Right hindlimb (tissue), 1 donor: ENCODE measurements at places on chromosomes 12 and 14.

DNA sequence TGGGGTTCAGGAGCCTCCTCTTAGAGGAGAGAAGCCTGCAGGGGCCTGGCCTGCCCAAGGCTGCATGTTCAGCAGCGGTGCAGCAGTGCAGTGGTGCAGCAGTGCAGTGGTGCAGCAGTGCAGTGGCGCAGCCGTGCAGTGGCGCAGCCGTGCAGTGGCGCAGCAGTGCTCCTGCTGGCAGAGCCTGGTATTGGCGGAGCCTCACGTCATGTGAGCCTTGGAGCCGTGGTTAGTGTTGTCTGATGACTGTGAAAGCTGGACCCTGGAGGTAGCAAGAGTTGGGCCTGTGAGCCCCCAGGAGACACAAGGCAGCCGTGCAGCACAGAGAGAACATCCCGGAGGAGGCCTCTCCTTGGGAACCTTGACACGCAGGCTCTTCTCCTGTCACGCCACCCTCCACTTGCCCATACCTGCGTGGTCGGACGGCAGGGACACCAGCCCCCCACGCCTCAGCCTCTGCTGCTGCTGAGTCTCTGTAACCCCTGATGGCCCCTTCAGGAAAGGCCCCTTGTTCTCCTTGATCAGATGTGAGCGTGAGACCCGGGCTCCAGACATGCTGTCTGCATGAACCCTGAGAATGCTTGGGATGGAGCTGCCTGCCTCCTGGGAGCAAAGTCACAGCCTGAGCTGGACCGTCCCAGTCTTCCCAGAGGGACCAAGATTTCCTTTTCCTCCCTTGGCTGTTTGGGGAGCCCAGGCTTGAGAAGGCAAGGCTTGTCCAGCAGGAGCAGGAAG, 193.7 kb downstream of the KIF26A start:
- DNase-seq: no peak

DNA sequence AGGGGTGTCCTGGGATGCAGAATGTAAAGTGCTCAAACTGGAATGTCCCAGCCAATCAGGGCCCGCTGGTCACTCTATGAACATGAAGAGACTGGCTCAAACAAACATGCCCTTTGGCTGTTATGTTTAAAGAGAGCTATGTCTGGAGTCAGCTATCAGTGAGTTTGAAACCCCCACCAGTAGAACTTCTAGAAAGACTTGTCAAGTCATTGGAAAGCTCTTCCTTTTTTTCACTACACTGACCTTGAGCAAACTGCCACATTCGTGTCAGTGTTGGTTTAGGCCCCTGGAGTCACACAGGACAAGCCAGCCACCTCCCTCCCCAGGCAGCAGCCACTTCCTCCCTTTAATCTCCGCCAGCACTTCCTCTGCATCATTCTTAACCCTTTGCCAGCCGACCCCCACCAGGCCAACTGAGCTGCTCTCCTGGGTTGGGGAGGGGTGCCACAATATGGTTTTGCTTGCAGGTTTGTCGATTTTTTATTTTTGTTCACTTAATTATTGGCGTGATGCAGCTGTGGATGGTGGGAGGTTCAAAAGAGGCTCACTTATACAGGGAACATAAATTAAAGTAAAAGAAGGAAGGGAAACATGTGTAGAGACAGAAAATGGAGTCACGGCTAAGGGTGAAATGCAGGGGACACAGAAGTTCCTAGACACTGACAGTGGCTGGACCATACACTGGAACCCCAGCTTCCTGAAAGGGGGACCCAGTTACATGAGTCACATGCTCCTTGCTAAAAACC, 25.3 kb downstream of the CMKLR1 start:
- peak; percentile 47 for DNase-seq

GRCh38 chr12:54569995-54570528, 18.4 kb downstream of the PPP1R1A start:
- DNase-seq: no peak

- no peak for DNase-seq
These were observed 93.1 kb upstream of the PKP2 start for GRCh38 chr12:32989705-32990104.

DNA sequence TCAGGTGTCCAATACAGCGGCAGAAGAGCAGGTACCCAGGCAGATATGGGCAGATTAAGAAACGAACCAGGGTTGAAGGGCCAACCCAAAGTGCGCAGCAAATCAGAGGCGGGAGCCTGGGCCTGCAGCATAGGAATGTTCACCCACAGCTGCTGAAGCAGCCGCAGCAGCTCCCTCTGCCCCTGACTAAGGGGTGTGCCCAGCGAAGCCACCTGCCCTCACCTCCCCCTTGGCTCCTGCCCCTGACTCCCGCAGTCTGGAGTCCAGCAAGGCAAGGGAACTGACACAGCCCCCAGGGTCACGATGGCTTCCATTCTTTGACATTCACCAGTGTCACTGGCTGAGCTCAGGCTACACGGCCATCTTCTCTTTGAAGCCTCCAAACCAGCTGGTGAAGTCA, 27.3 kb upstream of the ZFP36L1 start:
- DNase-seq: no peak
